SIG-M5 (cell line): ENCODE measurements at places on chromosomes 16 and 17.

GRCh38 chr17:73492821-73493814, 151.1 kb downstream of the SDK2 start:
- no peak for DNase-seq

DNA sequence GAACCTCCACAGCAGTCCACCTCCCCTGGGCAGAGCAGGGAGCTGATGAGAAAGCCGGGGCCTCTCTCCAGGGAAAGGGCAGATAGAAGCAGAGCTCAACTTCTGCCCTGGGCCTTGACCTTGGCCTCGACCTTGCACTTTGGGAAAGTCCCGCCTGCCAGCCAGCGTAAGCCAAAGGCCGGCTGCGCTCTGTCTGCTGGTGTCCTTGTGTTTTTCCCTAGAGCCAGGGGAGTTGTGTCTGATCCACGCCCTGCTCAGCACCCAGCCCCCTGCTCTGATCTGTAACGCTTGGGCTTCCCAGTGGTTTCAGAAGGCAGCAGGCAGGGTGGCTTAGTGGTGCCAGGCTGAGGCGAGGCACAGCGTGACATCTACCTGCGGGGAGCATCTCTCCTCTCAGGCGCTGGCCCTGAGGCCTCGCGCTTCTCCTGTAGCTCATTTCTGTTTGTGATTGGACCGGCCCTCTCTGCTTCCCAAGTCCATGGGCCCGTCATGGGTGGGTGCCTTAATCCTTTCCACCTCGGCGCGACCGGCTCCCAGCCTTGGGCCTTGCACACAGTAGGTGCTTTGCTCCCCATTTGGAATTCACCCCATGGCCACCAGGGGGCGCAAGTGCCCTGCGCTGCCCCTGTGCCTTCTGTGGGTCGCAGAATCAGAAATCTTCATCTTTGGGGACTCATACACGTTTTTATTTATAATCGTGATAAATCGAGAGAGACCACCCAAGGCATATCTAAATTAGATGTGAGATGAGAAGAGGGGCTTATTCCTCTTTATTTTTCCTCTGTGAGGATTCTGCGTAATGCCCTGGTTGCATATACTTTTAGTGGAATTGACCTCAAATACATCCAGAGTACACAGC, 24.2 kb downstream of the SGSH start:
- DNase-seq = no peak

- no peak for DNase-seq
Observed at GRCh38 chr16:3058139-3059030, 7.1 kb upstream of the IL32 start.

- DNase-seq = peak; percentile 16
Observed at GRCh38 chr16:90008708-90009145, 10.5 kb downstream of the DBNDD1 start.

GRCh38 chr17:49633762-49634484, 44.0 kb downstream of the SPOP start:
- DNase-seq = no peak

GRCh38 chr16:57559072-57559790, 16.8 kb downstream of the ADGRG5 start:
- no peak for DNase-seq

- DNase-seq = no peak
Observed at GRCh38 chr17:36614933-36615332, 13.6 kb downstream of the MRM1 start.

DNA sequence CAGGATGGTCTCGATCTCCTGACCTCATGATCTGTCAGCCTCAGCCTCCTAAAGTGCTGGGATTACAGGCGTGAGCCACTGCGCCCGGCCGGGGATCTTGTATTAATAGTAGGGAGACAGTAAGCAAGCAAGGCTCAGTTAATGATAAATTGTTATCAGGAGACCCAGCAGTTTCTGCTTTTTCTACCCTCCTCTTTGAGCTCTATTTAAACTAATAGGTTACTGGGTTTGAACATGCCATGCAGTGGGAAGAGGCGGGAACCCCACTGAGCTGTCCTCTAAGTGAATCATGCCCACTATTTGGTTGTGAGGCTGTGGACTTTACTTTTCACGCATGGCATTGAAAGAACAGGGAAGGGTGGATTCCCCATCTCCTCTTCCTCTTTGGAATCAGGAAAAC, 223.9 kb downstream of the WWOX start:
- no peak for DNase-seq

DNA sequence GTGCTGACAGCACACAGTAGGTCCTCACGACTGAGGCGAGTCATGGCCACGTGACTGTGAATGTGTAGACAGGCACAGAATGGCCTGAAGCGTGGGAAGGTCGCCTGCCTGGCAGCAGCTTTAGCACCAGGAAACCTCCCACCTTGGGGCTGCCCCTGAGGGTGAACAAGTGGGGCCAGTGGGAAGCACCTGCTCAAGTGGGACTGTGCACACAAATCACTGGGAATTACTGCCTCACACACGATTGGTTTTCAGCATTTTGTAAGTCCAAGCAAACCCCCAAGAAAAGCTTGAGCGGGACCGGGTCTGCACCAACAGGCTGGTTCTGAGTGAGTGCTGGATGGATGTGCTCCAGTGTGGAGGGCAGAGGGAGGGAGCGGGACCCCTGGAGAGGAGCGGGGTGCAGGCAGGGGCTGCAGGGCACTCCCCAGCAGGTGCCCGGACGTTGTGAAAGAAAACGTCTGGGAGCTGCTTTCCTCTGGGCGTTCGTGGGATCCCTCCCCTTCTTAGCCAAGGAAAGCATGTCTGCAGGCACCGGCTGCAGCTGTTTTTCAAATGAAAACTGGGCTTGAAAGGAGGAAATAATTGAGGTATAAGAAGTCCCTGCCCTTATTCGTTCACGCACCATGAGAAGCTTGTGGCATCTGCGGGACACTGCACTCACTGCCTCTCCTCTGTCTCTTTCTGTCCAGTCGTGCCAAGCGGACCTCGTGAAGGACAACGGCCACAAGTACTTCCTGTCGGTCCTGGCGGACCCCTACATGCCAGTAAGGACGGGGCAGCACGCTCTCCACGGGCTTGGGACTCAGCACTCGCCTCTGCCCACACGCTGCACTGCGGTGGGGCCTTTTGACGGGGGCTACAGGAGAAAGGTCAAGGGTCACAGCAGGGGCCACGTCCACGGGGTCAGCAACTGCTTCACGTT, 111.7 kb upstream of the CHMP6 start:
- no peak for DNase-seq

- DNase-seq = no peak
Observed at GRCh38 chr17:80811181-80812105, 180.2 kb upstream of the CHMP6 start.

DNA sequence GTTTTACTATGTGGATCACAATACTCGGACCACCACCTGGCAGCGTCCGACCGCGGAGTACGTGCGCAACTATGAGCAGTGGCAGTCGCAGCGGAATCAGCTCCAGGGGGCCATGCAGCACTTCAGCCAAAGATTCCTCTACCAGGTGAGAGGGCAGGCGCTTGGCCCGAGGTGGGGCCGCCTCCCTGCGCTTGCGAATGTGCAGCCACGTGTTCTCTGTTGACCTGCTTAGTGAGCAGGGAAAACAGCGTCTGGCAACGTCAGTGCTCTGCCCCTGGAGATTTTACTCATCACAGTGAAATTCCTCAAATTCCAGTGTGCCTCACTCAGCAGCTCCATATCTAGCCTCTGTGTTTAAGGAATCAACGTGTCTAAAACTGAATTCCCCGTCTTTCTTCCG, 33.4 kb upstream of the CLEC18A start:
- no peak for DNase-seq

GRCh38 chr16:84603140-84603816, 14.6 kb downstream of the COTL1 start:
- DNase-seq = peak; percentile 29

GRCh38 chr16:48291303-48291702, 44.0 kb upstream of the ABCC11 start:
- no peak for DNase-seq

DNA sequence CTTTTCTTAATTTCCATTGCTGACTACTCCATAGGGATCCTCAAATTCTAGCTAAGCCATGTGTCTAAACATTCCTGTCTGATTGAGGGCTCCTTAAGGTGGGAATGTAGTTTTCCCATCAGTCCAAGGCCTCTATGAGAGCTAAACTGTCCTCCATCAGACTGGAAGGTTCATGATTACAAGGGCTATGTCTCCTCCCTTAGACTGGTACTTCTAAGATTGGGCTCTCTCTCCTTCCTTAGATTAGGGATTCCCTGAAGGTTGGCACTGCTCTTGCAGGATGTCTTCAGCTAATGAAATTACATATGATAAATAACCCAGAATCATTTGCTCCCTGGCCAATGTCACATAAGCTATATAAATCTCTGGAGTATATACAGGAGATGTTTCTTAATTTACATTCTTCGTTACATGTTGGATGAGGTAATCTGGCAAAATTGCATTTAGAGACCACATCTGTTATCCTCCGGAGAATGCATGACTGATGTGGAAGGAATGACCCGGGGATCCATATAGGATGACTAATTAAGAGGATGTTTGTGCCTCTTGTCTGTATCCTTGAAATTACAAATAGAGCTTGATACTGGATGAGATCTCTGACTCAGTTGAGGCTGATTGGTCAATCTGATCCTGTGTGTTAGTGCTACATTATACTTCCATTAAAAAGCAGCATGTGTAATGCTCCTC, 14.2 kb downstream of the B4GALNT2 start:
- no peak for DNase-seq

- no peak for DNase-seq
Observed at GRCh38 chr16:2296661-2297505, 29.0 kb upstream of the RNPS1 start.

- no peak for DNase-seq
Observed at GRCh38 chr17:28598389-28598788, 436 bp downstream of the SPAG5 start.

- no peak for DNase-seq
Observed at GRCh38 chr17:36594626-36595401, 3.1 kb downstream of the DHRS11 start.
